ENCODE measurements at places on chromosomes 6 and 20.

GRCh38 chr6:36120979-36121786 lies 9.1 kb upstream of the MAPK13 start:
- no peak for DNase-seq

DNA sequence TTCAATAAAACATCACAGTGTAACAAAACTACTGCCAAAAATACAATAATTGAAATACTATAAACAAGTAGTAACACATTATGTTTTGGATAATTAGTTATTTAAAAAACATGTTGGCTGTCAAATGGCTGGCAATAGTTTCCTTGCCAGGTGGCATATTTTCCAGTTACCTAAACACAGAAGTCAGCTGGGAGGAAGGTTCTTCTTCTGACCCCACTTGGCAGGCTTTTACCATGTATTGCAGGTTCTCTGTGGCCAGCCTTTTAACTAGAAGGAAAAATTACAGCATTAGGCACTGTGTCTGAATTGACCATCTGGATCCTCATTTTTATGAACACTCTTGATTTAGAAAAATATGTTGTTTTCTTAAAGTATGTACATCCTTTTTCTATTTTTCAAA lies 131.4 kb downstream of the MMS22L start:
- DNase-seq: no peak

- peak; percentile 65 for DNase-seq
These were observed 20.7 kb upstream of the TRIM27 start for GRCh38 chr6:28944412-28944865.

DNA sequence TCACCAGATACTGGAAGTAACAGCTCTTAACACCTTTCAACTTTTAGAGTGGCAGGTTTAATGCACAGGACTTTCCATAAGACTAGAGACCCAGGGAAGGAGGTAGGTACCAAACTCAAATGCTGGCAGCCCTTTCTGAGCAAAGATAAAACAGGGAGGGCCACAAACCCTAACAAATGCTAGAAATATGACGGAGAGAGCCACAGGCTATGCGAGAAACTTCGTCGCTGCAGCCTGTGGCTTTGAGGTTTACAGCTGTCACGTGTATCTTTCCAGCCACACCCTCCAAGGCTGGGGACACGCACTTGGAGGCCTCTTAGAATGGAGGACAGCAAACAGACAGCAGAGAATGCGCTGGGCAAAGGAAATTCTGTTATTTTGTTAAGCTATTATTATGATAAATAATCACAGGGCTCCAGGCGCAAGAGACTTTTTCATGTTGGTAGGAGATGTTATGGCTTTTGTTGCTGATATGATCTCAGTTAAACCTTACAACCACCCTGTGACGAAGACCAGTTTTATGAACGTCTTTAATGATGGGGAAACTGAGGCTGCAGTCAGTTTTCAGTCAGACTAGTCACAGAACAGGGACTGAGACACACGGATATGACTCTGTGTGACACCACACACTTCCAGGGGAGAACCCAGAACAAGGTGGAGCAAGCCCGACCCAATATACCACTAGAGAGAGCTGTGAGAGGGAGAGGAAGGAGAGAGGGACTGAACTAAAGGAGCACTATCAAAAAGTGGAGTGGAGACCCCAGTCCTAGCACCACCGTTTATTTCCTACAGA lies 2.0 kb downstream of the TRAM2 start:
- DNase-seq: peak; percentile 6

All from KG1 (cell line).